ENCODE measurements at places on chromosomes 2 and 18.

DNA sequence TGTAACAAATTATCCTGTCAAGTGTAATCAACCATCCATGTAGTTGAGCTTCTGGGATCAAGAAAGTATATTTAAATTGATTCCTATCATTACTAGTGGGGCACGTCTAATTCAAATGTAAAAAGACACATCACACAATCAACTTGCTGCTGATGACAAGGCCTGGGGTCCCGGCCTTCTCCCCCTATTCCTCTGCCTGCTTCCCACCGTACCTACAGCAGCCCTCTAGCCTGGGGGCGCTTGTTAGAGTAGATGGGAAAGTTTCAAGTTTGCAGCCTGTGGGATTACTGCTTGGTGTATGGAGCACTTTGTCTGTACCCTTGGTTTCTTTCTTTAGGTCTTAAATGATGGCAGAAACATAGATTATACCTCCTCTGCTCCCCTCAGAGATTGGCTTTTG is 333.3 kb upstream of the KYNU start:
- H3K36me3 ChIP-seq, result no peaks in the 10 kb centered on the region
- DNase-seq, result no peak
- H3K4me3 ChIP-seq, result no peak overlapping the region
- no peaks in the 10 kb centered on the region for H3K4me1 ChIP-seq
- no peaks in the 10 kb centered on the region for H3K27me3 ChIP-seq
- H3K27ac ChIP-seq, result no peak overlapping the region

DNA sequence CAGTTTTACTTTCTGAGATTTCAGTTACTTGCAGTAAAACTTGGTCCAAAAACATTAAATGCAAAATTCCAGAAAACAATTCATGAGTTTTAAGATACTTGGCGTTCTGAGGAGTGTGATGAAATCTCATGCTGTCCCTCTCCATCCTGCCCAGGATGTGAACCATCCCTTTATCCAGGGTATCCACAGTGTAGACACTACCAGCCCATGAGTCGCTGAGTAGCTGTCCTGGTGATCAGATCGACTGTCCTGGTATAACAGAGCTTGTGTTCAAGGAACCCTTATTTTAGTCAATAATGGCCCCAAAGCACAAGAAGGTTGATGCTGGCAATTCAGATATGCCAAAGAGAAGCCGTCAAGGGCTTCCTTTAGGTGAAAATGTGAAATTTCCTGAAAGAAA is 3.2 kb downstream of the SP100 start:
- H3K27ac ChIP-seq, result peak overlapping the region; percentile 97
- H3K4me3 ChIP-seq, result peak overlapping the region; percentile 92
- H3K4me1 ChIP-seq, result peaks cover 85% of the 10 kb centered on the region
- no peak for DNase-seq

DNA sequence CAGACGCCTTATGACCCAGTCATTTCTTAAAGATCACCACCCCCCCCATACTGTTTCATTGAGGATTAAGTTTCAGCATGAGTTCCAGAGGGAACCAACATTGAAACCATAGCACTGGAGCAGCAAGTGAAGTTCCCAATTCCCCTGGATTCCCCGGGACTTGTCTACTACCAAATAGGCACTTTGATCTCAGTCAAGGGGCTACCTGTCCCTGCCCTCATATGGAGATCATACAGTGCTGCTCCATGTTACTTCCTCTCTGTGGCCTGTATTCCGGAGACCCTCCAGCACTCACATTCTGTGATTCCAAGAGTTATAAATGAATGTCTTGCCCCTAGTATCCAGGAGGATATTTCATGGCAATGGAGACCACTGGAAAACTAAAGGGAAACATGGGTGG is 42.5 kb downstream of the RNF144A start:
- H3K4me3 ChIP-seq, result no peak overlapping the region
- DNase-seq, result no peak
- no peaks in the 10 kb centered on the region for H3K27me3 ChIP-seq
- no peaks in the 10 kb centered on the region for H3K36me3 ChIP-seq
- no peak overlapping the region for H3K27ac ChIP-seq

GRCh38 chr2:142742371-142743214 is 134.9 kb upstream of the KYNU start:
- no peaks in the 10 kb centered on the region for H3K36me3 ChIP-seq
- H3K4me1 ChIP-seq, result no peaks in the 10 kb centered on the region
- no peak overlapping the region for H3K27ac ChIP-seq

- H3K27ac ChIP-seq, result peak overlapping the region; percentile 21
- no peaks in the 10 kb centered on the region for H3K27me3 ChIP-seq
- peaks cover 22% of the 10 kb centered on the region for H3K36me3 ChIP-seq
- DNase-seq, result no peak
- no peak overlapping the region for H3K4me3 ChIP-seq
- H3K4me1 ChIP-seq, result peaks cover 16% of the 10 kb centered on the region
Measured at GRCh38 chr2:106085181-106085940, 108.7 kb downstream of the UXS1 start.

GRCh38 chr2:1162768-1163584 is 212.3 kb downstream of the SNTG2 start:
- peak; percentile 23 for DNase-seq
- H3K4me1 ChIP-seq, result peaks cover 20% of the 10 kb centered on the region

GRCh38 chr2:3001615-3002560 is 375.7 kb downstream of the EIPR1 start:
- peaks cover 7% of the 10 kb centered on the region for H3K4me1 ChIP-seq
- H3K27me3 ChIP-seq, result peaks cover 14% of the 10 kb centered on the region
- H3K4me3 ChIP-seq, result peak overlapping the region; percentile 3
- peak overlapping the region; percentile 6 for H3K27ac ChIP-seq
- peak; percentile 18 for DNase-seq

GRCh38 chr2:58521803-58522554 is 280.9 kb upstream of the FANCL start:
- no peak overlapping the region for H3K4me3 ChIP-seq
- H3K4me1 ChIP-seq, result no peaks in the 10 kb centered on the region
- H3K27ac ChIP-seq, result no peak overlapping the region
- no peak for DNase-seq

GRCh38 chr2:185006481-185006880 is 408.2 kb downstream of the ZNF804A start:
- H3K4me1 ChIP-seq, result no peaks in the 10 kb centered on the region
- H3K27me3 ChIP-seq, result no peaks in the 10 kb centered on the region

- no peak overlapping the region for H3K27ac ChIP-seq
- no peak for DNase-seq
- H3K27me3 ChIP-seq, result peaks cover 15% of the 10 kb centered on the region
- no peak overlapping the region for H3K4me3 ChIP-seq
Measured at GRCh38 chr18:55139307-55139706, 180.0 kb upstream of the CCDC68 start.

DNA sequence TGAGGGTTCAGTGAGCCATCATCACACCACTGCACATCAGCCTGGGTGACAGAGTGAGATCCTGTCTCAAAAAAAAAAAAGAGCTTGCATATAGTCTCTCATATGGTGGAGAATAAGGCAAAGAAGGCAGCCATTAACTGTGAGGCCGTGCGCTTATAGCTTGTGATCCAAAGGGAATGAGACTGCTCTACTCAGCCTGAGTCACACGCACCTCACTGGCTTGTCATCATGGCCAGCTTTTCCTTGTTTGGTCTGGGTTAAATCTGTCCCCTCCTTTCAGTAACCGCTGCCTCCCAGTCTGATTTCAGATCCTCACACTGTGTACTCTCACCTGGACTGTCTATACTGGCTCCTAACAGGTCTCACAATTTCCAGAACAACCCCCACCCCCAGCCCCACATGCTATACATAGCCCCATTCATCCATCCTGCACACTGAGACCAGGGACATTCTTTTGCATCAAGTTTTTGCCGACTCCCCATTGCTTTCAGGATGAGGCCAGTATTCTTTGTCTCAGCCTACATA is 35.3 kb upstream of the ANKRD44 start:
- H3K27me3 ChIP-seq, result no peaks in the 10 kb centered on the region
- peaks cover 20% of the 10 kb centered on the region for H3K4me1 ChIP-seq
- H3K27ac ChIP-seq, result no peak overlapping the region
- H3K36me3 ChIP-seq, result no peaks in the 10 kb centered on the region

- no peaks in the 10 kb centered on the region for H3K27me3 ChIP-seq
- no peak overlapping the region for H3K4me3 ChIP-seq
- H3K27ac ChIP-seq, result no peak overlapping the region
- DNase-seq, result no peak
- H3K4me1 ChIP-seq, result peaks cover 6% of the 10 kb centered on the region
Measured at GRCh38 chr2:191867507-191867847, 20.6 kb upstream of the CAVIN2 start.

- DNase-seq, result no peak
- H3K27ac ChIP-seq, result no peak overlapping the region
- H3K27me3 ChIP-seq, result no peaks in the 10 kb centered on the region
- H3K4me3 ChIP-seq, result no peak overlapping the region
- H3K36me3 ChIP-seq, result no peaks in the 10 kb centered on the region
- H3K4me1 ChIP-seq, result no peaks in the 10 kb centered on the region
Measured at GRCh38 chr2:153443106-153443505, 35.5 kb downstream of the RPRM start.

GRCh38 chr2:73266061-73266901 is 18.0 kb downstream of the FBXO41 start:
- H3K4me1 ChIP-seq, result peaks cover 18% of the 10 kb centered on the region
- H3K36me3 ChIP-seq, result peaks cover 47% of the 10 kb centered on the region
- H3K4me3 ChIP-seq, result no peak overlapping the region
- peaks cover 7% of the 10 kb centered on the region for H3K27me3 ChIP-seq
- no peak overlapping the region for H3K27ac ChIP-seq
- no peak for DNase-seq

DNA sequence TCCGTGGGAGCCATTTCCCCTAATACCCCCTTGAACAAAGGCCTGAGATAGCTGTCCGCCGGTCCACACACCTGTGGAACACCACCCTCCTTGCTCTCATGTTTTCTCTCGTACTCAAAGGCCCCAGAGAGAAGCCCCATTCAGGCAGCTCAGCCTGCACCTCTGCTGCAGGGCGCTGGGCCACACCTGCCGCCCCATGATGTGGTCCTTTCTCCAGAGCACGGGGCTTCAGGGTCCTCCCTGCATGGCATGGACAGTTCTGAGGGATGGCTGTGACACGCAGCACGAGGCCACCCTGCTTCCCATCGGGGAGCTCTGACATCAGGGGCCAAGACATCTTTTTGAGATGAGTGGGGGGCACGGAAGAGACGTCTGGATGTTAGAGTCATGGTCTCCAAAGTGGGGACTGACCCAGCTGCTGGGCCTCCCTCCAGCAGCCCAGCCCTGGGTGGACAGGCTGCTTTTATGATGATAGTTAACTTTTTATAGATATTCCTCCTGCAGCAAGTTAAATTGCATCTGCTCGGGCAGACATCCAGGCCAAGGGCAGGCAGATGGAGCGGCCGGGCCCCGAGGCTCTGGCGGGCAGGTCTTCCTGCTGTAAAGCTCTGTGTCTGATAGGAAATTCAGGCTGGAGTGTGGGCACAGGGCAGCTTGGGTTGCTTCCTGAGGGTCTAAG is 56.7 kb downstream of the SDC1 start:
- no peak overlapping the region for H3K27ac ChIP-seq
- H3K4me3 ChIP-seq, result no peak overlapping the region
- H3K27me3 ChIP-seq, result peaks cover 10% of the 10 kb centered on the region
- no peak for DNase-seq

GRCh38 chr2:203071148-203071547 is 56.5 kb downstream of the NBEAL1 start:
- no peak overlapping the region for H3K4me3 ChIP-seq
- H3K27me3 ChIP-seq, result no peaks in the 10 kb centered on the region
- H3K36me3 ChIP-seq, result peaks cover 22% of the 10 kb centered on the region
- no peak overlapping the region for H3K27ac ChIP-seq
- peaks cover 7% of the 10 kb centered on the region for H3K4me1 ChIP-seq
- DNase-seq, result no peak

- H3K4me1 ChIP-seq, result no peaks in the 10 kb centered on the region
- H3K4me3 ChIP-seq, result no peak overlapping the region
- H3K36me3 ChIP-seq, result no peaks in the 10 kb centered on the region
- H3K27me3 ChIP-seq, result peaks cover 6% of the 10 kb centered on the region
- no peak for DNase-seq
Measured at GRCh38 chr2:204205538-204205937, 269.0 kb downstream of the ICOS start.

- no peak for DNase-seq
- peak overlapping the region; percentile 56 for H3K4me3 ChIP-seq
- H3K4me1 ChIP-seq, result peaks cover 27% of the 10 kb centered on the region
- H3K36me3 ChIP-seq, result peaks cover 20% of the 10 kb centered on the region
- H3K27ac ChIP-seq, result no peak overlapping the region
Measured at GRCh38 chr2:178482437-178482836, 2.2 kb downstream of the PLEKHA3 start.

- no peak overlapping the region for H3K27ac ChIP-seq
- H3K27me3 ChIP-seq, result no peaks in the 10 kb centered on the region
- no peaks in the 10 kb centered on the region for H3K4me1 ChIP-seq
- no peak overlapping the region for H3K4me3 ChIP-seq
- DNase-seq, result no peak
Measured at GRCh38 chr2:186751078-186751477, 57.2 kb downstream of the FAM171B start.

- H3K27me3 ChIP-seq, result peaks cover 3% of the 10 kb centered on the region
- H3K36me3 ChIP-seq, result no peaks in the 10 kb centered on the region
- H3K4me3 ChIP-seq, result no peak overlapping the region
- DNase-seq, result no peak
Measured at GRCh38 chr2:94759211-94759610, 112.0 kb upstream of the TEKT4 start.

DNA sequence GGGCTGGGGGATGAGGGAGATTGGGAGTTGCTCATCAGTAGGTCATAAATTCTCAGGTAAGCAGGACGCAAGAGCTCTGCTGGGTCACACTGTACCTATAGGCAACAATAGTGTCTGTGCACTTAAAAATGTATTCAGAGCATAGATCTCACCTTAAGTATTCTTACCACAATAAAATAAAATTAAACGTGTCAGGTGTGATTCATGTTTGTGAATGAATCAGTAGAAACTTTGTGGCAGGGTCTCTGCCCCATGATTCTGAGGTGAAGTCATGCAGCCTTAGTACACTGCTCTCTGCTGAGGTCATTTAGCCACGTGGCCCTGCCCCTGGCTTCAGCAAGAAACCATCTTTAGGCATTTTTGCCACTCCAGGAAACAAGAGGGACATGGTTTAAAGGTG is 253.8 kb downstream of the FBXO15 start:
- H3K27ac ChIP-seq, result no peak overlapping the region
- no peak overlapping the region for H3K4me3 ChIP-seq
- peaks cover 4% of the 10 kb centered on the region for H3K27me3 ChIP-seq

DNA sequence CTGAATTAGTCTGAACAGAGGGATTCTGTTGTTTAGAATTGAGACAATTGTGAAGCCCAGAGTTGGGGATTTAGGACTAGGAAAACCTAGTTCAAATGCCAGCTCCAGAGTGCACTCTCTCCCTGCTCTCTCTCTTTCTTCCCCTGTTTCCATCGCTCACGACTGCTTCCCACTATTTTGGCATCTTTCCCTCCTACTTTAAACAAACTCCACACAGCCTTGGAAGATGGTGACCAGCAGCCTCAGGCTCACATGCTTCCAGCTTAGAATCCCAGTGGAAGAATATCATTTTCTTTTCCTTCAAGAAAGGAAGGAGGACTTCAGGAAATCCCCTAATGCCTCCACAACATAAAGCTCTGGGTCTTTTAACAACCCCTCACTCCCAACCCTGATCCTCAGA is 6.1 kb upstream of the DNMT3A start:
- no peak for DNase-seq
- peaks cover 8% of the 10 kb centered on the region for H3K27me3 ChIP-seq
- H3K27ac ChIP-seq, result peak overlapping the region; percentile 57

GRCh38 chr2:54513363-54513715 is 57.2 kb downstream of the SPTBN1 start:
- DNase-seq, result no peak
- no peaks in the 10 kb centered on the region for H3K36me3 ChIP-seq
- H3K4me1 ChIP-seq, result no peaks in the 10 kb centered on the region
- no peak overlapping the region for H3K27ac ChIP-seq
